ENCODE measurements at places on chromosomes 16 and 17. TPM values are rescaled to one million over a fixed set of nuclear protein-coding genes. Genes with fewer than 3 reads are reported as not detected.

DNA sequence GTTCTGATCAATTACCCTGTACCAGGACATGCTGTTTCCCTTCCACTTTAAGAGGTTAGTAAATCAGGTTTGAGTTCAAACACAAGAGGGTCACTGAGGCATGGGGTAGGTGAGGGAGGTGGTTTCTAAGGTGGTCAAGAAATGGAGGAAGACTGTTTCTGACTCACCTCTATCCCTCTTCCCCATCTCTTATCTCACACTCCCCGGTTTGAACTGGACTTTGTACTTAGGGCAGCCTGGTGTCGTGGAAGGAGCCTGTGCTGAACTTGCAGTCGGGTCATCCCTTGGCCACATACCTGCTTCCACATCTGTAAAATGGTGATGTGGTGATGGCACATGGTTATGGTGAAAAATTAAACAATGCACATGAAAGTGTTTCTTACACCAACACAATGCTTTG lies 17.2 kb upstream of the TMEM98 start:
- DNase-seq = no peak

The HSD17B1 gene
- total RNA-seq = 1.2 TPM

The TMEM98 gene
- total RNA-seq = 27.5 TPM

The FAAP100 gene
- 18.9 TPM for total RNA-seq

The CCL7 gene
- not detected for total RNA-seq

- DNase-seq = no peak
Measured at GRCh38 chr17:67594115-67594880, 123.4 kb upstream of the NOL11 start.

GRCh38 chr17:45384789-45385262 lies 47.8 kb downstream of the ARHGAP27 start:
- no peak for DNase-seq

DNA sequence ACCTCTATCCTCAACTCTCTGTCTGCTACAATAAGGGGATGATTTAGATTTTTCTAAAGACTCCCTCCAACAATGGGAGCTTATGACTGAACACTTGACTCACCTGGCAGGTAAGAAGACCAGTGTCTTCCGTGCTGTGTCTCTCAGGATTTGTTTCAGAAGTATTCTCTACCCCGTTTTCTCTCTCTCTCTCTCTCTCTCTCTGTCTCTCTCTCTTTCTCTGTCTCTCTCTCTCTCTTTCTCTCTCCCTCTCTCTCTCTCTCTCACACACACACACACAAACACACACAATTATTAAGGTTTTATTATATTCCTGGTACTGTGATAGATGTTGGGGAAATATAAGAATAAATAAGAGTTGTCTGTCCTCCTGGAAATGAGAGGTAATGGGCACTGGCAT lies 263.9 kb downstream of the TOX3 start:
- no peak for DNase-seq

DNA sequence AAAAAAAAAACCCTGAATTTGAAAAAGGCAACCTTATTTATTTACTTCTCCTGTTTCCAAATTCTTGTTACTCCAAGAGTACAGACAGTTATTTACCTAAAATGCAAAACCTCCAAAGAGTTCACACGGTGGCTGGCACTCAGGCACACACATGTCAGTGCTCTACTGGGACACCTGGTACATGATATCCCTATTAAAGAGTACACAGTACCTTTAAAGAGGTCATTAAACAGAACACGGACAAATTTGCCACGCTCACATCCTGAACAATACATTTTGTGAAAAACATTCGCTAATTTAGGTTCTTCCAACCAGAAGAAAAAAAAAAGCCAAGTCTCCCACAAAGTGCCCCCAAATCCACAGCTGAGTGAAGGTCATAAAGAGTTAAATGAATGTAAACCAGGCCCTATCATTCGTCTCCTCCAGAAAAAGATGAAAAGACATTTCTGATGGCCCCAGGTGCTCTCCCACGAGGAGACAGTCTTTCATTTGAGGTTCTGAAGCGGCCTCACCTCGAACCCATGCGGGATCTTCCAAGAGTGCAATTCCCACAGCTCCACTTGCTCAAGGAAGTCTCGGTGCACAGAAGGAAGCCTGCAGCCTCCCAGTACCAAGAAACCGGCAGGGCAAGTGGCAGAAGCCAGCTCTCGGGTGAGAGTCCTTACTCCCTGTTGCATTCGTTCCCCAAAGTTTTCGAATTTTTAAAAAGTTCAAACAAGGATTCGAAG lies 993 bp downstream of the ERN1 start:
- DNase-seq = no peak

GRCh38 chr16:56351481-56351880 lies 73.9 kb downstream of the AMFR start:
- peak; percentile 70 for DNase-seq

- no peak for DNase-seq
Measured at GRCh38 chr16:87561200-87562105, 40.9 kb upstream of the JPH3 start.

GRCh38 chr17:69525920-69526841 lies 111.7 kb downstream of the MAP2K6 start:
- DNase-seq = no peak

- DNase-seq = no peak
Measured at GRCh38 chr16:17998996-17999395, 337.5 kb downstream of the NPIPA8 start.

DNA sequence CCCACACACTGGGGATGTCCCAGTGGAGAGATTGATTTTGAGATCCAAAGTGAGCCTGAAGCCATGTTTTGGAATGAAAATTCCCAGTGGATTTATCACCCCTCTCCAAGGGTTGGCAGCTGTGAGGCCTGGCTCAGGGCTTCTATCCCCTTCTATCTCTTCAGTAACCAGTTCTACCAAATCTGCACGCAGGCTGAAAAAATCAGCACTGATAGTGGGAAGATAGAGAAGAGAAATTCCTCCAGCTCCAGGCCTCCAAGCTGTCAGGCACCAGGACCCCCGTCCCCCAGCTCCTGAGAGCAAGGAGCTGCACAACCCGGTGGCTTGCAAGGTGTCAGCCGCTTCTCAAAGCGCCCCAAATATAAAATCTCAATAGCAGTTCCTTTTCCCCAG lies 1.0 kb downstream of the FLOT2 start:
- no peak for DNase-seq

DNA sequence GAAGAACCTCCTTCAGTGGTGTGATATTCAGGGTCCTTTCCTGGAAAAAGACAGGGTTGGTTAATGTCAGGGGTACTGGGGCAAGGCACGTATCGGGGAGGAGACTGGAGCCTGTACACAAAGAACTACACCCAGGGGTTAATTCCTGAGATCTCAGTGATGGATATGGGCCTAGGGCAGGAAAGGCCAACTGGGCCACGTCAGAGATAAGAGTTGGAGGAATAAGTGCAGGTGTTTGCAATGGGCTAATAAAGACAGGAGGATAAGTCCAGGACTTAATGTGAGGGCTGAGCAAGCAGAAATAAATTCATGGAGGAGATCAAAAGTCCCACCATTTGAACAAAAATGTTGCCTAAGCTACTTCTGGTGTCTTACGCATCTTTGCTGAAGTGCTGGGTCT lies 10.4 kb upstream of the HERPUD1 start:
- peak; percentile 14 for DNase-seq

The WNT9B gene
- 1.8 TPM for total RNA-seq

DNA sequence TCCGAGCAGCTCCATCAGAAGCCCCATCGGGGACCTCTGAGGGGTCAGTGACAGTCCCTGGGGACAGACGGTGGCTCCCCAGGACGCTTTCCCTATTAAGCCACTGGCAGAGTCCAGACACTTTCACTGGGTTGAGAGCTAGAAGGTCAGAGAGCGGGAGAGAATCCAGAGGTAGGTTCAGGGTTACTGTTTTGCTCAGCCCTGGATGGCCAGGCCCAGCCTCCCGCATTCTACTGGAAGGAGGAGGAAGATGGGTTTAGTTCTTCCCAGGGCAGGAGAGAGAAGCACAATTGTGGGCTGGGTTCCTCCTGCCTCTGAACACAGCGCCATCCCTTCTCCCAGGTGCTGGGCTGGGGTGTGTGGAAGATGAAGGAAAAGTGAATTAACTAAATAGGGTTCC lies 452.8 kb downstream of the SLC39A11 start:
- no peak for DNase-seq

- DNase-seq = no peak
Measured at GRCh38 chr17:6470146-6470718, 26.0 kb downstream of the PIMREG start.

Measured in posterior vena cava (tissue), 2 donors.